ENCODE measurements at places on chromosomes 16 and 17. TPM values are rescaled to one million over a fixed set of nuclear protein-coding genes. Genes with fewer than 3 reads are reported as not detected.

Gene CCL13
- total RNA-seq = not detected

Gene RAP1GAP2
- 0.29 TPM for total RNA-seq

Gene SMIM36
- not detected for total RNA-seq

Gene KRT28
- not detected for total RNA-seq

Gene CLEC18B
- 0.49 TPM for total RNA-seq

Gene EFCAB5
- total RNA-seq = 0.18 TPM

Gene DRC3
- total RNA-seq = 0.05 TPM

Gene CSHL1
- total RNA-seq = not detected

Gene LGALS9B
- total RNA-seq = not detected

DNA sequence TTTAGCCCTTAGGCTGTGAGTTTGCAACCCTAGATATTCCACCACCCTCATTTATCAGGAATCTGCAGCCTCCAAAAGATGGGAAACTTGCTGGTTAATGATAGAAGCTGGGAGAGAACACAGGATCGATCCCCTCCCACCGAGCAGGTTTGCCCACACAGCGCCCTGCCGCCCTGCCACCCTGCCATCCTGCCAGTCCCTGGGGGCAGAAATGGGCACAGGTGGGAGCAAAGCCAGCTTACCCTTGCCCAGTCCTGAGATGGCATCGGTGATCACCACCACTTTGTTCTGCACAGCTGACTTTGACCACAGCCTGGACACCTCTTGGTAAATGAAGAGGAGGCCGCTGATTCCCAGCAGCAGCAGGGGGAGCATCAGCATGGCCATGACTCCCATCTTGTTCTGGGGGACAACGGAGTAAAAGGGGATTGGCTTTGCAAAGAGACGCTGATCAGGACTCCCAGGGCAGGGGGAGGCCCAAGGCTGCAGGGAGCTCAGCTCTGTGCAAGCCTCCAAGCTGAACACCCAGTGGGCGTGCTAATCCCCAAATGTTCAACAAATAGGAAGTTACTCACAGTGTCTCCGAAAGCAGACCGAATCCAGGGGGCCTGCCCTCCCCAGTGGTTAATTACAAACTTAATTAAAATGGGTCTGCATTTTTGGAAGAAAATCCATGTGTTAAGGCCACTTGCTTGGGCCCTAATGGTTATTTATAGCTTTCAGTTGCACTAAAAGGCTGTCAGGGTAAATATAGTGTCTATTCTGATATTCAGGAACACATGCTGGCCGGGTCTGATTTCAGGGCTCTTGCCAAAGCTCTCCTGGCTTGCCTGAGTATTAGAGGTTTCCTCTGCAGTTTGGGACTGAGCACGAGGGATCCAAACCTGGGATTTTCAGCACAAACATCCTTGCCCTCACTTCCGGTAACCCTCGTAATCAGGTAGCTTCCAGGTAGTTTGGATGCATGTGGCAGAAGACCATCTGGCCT is at the start of gene DHRS7C:
Gene DHRS7C, minus strand, starts transcription at position 704 of the 988 bp plus-strand sequence. Its CDS starts 308 bp downstream, at position 396.
- no peak for DNase-seq

DNA sequence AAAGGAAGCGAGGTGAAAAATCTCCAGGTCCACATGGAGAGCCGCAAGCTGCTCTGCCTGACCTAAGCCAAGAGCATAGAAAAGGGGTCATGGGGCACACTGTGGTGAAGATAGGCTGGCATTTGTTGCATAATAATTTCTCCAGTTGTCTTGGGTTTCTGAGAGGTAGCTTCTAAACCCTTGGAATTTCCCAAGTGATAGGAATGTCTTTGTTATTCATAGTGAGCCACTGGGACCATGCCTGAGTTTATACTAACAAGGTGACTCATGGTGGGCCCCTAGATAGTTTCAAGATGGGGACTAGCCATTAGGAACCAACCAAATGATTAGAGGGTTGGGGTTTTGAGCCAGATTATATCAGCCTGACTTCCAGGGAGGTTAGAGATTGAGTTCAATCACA is 25.6 kb downstream of the SOST start:
- DNase-seq = no peak

- DNase-seq = no peak
These were observed 23.0 kb downstream of the DNAH2 start for GRCh38 chr17:7740481-7741001.

- DNase-seq = no peak
These were observed 21.6 kb upstream of the BAHCC1 start for GRCh38 chr17:81373536-81374160.

- DNase-seq = no peak
These were observed at the start of gene EVPLL for GRCh38 chr17:18377437-18378204. EVPLL (plus strand) TSS chr17:18377778; CDS start chr17:18380938, 3,160 bp downstream.

GRCh38 chr16:85768199-85768598 is 17.3 kb upstream of the C16orf74 start:
- DNase-seq = no peak

GRCh38 chr16:77868478-77868877 is 80.1 kb downstream of the VAT1L start:
- no peak for DNase-seq

- DNase-seq = no peak
These were observed 261.7 kb upstream of the IRX3 start for GRCh38 chr16:54548281-54548680.

GRCh38 chr16:15947983-15948509 is 1.4 kb upstream of the ABCC1 start:
- no peak for DNase-seq

DNA sequence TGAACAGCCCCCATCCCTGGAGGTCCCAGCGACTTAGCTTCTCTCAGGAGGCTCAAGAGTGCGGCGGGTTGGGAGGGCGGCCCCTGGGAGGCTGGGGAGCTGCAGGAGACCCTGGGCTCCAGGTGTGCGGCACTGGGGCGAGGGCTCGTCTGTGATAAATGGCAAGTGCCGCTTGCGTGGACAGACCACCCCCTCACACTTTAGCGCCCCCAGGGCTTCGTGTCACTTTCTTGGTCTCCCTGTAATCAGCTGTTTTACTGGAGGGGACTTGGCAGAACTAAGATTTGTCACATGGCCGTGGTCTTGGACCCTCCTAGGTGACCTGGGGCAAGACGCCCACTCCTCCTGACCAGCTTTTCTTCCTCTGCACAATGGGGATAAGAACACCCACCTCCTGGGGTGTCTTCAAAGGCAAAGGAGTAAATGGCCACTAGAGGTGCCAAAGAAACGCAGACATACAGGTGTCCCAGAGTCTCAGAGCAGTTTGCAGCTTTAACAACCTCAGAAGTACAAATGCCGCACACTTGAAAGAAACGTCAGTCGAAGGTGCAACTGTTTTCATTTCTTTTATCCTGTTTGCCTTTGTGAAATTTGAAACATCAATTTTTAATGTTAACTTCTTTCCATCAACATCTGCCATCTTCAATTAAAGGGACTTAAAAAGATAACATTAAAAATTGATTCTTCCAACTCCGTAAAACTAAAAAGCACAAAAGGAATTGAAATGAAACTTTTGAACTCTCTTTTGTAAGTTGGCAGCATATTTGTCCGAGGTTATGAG is 946 bp downstream of the OSGIN1 start:
- no peak for DNase-seq

GRCh38 chr16:1791256-1791942 is 2.1 kb downstream of the IGFALS start:
- DNase-seq = no peak

GRCh38 chr17:63855185-63855584 is 12.7 kb upstream of the SMARCD2 start:
- no peak for DNase-seq

DNA sequence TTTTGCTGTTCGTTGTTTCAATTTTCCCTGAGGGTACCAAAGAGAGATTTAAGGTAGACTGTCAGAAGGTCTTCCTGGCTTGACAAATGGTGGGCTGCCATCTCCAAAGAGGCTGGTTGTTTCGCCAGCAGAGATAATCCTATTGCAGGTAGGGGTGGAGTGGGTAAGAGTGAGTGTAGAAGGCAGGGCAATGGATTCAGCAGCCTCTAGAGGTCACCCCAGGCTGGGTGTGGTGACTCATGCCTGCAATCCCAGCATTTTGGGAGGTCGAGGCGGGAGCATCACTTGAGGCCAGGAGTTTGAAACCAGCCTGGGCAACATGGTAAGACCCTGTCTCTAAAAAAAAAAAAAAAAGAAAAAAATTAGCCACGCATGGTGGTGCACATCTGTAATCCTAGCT is 34.6 kb downstream of the DCAKD start:
- no peak for DNase-seq

GRCh38 chr16:12191102-12191501 is 214.6 kb downstream of the SNX29 start:
- DNase-seq = no peak

- DNase-seq = no peak
These were observed 15.9 kb downstream of the ZNF768 start for GRCh38 chr16:30510376-30510938.

DNA sequence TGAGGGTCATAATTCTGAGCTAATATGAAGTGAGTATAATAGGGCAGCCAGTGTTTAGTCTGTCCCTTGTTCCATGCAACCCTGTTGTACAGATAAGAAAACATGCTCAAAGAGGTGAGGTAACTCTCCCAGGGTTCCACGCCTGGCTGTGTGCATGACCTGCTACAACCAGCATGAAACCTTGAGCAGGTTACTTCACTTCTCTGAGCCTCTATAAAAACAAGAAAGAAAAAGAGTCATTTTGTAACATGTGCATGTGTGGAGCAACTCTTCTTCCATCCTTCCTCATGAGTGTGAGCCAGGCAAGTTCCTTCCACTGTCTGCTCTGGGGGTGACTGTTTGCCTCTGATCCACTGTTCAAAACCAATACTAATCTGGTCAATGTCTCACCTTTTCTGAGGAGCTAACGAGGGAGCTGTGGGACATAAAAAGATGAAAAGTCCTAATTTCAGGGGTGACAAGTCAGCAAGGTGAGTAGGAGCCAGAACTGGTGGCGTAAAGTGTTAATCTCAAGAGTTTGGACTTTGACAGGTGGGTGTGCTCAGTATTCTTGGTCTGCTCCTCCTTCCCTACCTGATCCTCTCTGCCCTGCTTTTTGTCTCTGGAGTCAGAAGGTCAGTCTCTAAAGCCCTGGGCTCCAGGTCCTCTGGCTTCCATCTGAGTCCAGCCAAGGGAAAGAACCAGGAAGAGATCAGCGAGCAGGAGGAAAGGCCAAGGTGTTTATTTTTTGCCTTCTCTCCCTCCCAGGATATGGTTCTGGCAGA is 21.5 kb downstream of the GFOD2 start:
- no peak for DNase-seq

GRCh38 chr17:2343421-2343820 is 6.1 kb downstream of the SGSM2 start:
- DNase-seq = peak; percentile 46

DNA sequence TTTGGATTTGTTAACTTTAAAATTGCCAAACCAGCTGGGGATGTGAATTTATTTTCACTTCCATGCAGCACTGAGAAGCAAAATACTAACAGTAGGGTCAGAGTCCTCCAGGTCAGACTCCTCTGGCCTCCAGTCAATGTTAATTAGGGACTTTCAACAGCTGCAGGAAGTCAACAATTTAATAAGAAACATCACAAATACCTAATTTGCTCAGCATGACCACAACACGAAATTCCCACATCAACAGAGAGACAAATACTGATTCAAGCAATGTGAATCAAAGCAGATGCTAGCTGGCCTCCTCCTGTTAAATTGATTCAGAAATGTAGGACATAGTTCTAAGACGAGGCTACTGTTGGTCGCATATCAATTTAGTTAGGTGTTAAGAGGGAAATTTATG is 111.7 kb downstream of the ABCA8 start:
- DNase-seq = no peak

DNA sequence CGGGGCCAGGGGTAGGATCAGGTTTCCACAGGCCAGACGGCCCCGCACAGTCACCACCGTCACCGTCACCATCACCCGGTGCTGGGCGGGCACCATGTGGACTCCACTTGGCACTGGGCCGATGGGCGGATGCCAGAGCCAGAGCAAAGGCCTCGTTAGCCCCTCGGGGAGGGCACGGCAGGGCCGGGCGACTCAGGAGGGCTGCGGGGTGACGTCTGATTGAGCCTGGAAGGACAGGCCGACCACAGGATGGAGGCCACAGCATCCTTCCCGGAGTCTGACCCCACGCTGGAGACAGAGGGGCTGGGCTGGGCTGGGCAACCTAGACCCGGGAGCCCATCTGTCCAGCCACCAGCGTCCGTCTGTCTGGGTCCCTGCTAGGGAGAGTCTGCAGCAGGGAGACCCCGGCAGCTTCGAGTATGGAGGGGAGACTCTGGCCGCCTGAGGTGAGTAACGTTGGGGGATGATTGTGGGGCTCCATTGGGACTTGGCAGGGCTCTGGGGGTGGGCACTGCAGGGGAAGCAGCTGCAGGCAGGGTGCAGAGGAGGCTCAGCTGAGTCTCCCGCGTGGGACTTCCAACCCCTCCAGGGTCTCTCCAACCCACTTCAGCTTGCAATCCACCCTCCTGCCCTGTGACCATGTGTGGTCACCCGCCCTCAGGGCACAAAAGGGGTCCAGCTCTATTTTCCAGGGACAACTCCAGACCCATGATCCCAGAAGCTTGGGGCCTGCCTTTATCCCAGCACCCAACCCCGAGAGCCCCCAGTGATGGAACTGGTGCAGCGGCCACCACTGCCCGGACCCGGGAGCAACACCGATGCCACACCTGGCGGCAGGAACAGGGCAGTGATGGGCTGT is 22.6 kb downstream of the SLC25A10 start:
- DNase-seq = no peak

- DNase-seq = no peak
These were observed 16.4 kb downstream of the IGF2BP1 start for GRCh38 chr17:49013311-49014213.

DNA sequence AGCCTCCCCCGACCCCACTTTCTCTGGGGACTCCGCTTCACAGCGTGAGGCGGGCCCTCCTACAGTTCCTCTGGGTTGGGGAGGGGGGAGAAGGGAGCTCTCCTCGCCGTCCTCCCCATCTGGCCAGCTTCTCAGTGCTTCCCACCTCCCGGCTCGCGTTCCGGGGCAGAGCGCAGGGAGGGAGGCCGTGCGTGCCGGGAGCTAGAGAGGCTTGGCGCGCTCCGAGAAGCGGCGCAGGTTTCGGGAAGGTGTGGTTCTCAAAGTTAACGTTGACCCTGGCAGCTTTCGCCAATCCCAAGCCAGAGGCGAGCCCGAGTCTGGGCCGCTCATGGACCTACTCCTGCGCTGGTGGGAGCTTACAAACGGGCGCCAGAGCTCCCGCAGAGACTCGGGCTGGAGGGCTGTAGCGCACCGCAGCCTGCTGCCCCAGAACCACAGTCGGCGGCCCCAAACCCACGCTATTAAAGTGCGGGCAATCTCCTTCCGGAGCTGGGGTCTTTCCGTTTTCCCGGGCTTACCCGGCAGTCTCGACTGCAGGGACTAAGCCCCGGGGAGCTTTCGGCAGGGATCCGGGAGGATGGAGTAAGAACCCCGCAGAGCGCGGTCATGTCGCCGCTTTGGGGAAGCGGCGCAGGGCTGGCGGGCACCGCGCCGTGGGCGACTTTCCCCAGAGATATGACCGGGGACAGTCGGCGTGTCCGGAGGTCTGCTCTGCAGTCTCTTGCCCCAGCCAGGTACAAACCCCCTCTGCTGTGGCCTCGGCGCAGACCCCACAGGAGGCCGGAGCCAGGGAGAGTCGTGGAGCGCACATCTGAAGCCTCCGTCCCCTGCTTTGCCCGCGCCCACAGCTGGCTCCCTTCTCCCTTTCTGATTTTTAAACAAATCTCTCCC is 787 bp downstream of the CDH11 start:
- no peak for DNase-seq

- peak; percentile 40 for DNase-seq
These were observed 100.2 kb downstream of the C16orf78 start for GRCh38 chr16:49473773-49474172.

Measured in activated naive CD4-positive, alpha-beta T cell treated with anti-CD3 and anti-CD28 coated beads, Interleukin-2, amount 50 U/mL, for 72 hours (primary cell).